ENCODE measurements at places on chromosomes 16 and 17.
A peak's percentile ranks its signal among the peaks of the same experiment; 100 is the strongest.

DNA sequence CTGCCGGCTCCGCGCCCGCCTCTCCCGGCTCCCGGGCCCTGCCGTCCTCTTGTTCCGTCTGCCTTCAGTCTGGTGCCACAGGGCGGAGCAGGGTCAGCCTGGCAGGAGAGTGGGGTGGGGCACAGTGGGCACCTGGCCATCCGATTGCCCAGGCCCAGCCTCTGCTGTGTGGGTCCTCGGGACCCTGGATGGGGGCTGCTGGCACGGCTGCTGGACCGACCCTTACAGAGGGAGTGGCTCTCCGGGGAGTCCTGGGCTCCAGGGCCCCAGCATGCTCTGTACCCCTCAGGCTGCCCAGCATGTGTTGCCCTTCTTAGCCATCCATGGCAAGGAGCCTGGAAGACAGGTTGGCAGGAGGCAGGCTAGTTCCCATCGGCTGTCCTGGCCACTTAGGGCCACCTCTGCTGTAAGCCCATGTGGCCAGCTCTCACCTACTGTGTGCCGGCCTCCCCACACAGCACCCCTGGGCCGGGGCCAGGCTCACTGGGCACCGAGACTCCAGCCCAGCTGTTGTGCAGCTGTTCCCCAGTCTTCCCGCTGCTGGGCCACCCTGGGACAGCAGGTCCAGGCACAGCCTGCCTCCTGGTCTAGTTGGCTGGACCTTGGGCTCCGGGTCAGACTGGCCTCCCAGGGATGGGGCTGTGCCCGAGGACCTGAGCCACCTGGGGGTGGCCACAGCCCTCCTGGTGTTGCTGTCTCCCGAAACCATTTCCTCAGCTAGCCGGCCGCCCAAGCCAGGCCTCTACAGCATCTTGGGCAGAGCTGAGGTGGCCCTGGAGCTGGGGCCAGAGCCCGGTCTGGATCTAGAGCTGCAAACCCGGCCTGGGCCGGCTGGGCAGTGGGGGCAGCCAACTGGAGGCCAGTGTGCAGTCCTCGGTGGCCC lies 24.9 kb downstream of the BAHCC1 start:
- no peaks in the 10 kb centered on the region for H3K36me3 ChIP-seq
- peak overlapping the region; percentile 85 for H3K27ac ChIP-seq
- H3K4me3 ChIP-seq = peak overlapping the region; percentile 28

- no peaks in the 10 kb centered on the region for H3K36me3 ChIP-seq
- no peak overlapping the region for H3K27ac ChIP-seq
- DNase-seq = no peak
- H3K4me3 ChIP-seq = no peak overlapping the region
These were observed 402.4 kb downstream of the ZFHX3 start for GRCh38 chr16:72645538-72645937.

GRCh38 chr16:84226026-84226425 lies 13.8 kb downstream of the KCNG4 start:
- H3K27me3 ChIP-seq = no peaks in the 10 kb centered on the region
- H3K4me3 ChIP-seq = no peak overlapping the region
- H3K27ac ChIP-seq = no peak overlapping the region
- DNase-seq = no peak
- no peaks in the 10 kb centered on the region for H3K36me3 ChIP-seq

DNA sequence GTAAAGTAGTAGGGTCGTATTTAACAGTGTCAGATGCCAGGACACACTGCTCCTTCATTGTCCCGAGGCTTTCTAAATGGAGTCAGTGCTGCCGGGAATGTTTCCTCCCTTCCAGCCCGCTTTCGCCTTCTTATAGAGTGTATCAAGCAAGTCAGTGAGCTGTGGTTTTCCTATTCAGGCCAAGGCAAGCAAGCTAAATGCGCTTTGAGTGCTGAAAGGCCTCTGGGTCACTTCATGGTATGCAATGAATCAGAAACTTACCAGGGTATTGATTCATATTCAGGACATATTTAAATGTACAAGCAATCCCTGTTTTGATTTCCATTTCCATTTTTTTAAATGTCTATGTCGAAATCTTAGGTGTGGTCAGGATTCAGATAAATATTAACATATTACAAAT lies 327.9 kb upstream of the SOX9 start:
- H3K36me3 ChIP-seq = no peaks in the 10 kb centered on the region
- H3K27me3 ChIP-seq = no peaks in the 10 kb centered on the region
- no peaks in the 10 kb centered on the region for H3K4me1 ChIP-seq
- no peak overlapping the region for H3K4me3 ChIP-seq
- DNase-seq = no peak
- no peak overlapping the region for H3K27ac ChIP-seq

DNA sequence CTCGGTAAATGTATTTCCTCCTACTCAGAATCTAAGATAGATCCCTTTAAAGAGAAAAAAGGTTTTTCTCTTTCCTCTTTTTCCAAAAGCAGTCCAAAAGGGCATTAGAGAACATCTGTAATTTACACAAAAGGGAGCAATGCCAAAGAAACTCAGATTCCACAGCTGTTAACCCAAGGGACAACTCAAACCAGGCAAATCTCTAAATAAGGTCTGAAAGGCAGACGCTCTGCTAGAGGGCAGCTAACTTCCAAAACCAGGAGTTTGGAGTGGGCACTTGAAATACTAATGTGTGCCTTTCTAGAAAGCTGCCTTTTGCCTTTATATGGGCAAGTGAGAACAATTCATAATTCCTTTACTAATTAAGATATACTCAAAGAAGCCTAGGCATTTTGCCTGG lies 435.7 kb downstream of the ZFHX3 start:
- H3K27ac ChIP-seq = no peak overlapping the region
- DNase-seq = no peak

GRCh38 chr17:2735896-2736295 lies 13.6 kb downstream of the CCDC92B start:
- no peaks in the 10 kb centered on the region for H3K36me3 ChIP-seq
- peak; percentile 40 for DNase-seq
- H3K27me3 ChIP-seq = peaks cover 13% of the 10 kb centered on the region
- no peak overlapping the region for H3K27ac ChIP-seq

DNA sequence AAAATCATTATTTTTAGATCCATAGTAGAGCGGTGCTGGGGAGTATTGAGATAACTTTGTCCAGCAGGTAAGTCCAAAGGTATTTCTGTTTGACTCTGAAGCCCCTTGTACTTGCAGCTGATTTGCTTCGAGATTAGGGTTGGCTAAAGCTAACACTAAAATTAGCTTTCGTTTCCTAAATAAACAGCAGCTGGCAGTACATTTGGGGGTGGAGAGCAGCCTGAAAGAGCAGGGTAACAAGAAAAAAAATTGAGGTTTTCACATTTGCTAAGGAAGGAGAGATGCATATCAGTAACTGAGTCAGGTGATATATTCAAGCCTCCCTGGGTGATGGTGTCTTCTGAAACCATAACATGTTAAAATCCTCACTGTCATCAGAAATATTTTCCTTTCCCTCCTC lies 37.4 kb upstream of the TMC5 start:
- H3K27ac ChIP-seq = no peak overlapping the region
- no peak for DNase-seq
- no peaks in the 10 kb centered on the region for H3K36me3 ChIP-seq
- H3K4me3 ChIP-seq = no peak overlapping the region
- peaks cover 2% of the 10 kb centered on the region for H3K27me3 ChIP-seq
- H3K4me1 ChIP-seq = peaks cover 7% of the 10 kb centered on the region

DNA sequence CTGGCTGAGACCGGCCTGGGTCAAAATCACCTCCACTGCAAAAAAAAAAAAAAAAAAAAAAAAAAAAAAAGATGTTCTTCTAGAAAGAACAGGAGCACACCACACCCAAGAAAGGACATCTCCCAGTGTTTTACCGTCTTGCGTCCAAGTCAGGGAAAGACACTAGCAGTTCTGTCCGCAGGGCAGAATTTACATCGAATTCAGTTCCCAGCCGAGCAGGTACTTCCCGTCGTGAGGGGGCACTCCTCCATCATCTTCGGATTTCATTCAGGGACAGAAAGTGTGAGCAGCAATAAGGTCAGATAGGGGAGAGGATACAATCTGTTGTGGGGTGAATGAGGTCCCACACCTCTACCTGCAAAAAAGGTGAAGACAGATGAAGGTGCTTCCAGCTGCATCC lies 574.7 kb downstream of the KCNJ18 start:
- no peak for DNase-seq
- H3K4me1 ChIP-seq = no peaks in the 10 kb centered on the region
- no peaks in the 10 kb centered on the region for H3K36me3 ChIP-seq
- no peaks in the 10 kb centered on the region for H3K27me3 ChIP-seq
- H3K27ac ChIP-seq = no peak overlapping the region

DNA sequence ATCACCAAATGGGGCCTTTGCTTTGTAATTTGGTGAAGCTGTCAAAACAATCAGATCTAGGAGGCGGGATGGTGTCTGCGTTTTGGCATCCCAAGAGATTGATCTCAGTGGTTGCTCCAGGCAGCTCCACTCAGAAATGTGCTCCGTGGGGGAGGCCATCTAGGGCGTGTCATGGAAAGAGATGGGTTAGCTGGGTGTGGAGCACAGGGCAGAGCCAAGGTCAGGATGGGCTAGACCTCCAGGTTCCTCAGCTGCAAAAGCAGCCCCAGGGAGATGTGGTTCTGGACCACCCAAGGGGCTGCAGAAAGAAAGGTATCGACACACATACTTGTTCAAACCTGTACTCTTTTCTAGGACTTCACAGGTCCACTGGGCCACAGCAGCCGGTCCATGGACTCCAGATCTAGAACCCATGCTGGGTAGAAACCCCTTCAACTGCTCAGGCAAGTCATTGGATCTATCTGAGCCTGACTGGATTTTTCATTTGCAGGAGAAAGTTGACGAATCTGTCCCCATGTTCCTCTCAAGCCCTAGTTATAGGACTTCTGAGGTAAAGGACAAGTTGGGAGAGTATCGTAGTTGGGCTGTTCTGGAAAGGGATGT lies 270.2 kb upstream of the RPL38 start:
- no peaks in the 10 kb centered on the region for H3K4me1 ChIP-seq
- no peak for DNase-seq
- no peak overlapping the region for H3K4me3 ChIP-seq

DNA sequence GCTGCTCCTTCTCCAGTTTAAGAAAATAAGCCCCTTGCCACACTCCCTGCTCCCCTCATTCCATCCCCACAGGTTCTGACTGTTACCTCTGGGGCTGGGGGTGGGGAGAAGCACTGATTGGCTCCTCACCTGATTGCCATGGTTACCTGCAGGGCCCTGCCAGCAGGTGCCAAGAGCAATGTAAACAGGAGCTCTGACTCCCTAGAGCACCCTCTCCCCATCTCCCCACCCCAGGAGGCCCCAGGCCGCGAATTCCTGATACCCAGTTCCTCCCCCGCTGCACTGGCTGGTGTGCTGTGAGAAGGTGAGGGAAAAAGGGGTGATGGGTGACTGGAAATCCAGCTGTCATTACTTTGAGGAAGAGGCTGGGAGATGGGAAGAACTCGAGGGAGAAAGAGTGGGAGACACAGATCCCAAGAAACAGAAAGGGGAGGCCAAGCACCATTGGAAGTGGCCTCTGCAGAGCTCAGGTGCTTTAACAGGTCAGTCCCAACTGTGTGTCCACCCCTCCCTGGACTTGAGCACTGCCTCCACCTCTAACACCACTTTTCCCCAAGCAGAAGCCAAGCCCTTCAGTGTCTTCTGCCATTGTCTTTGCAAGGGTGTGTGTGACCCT lies 4.5 kb downstream of the PCGF2 start:
- H3K36me3 ChIP-seq = no peaks in the 10 kb centered on the region
- no peak overlapping the region for H3K4me3 ChIP-seq

DNA sequence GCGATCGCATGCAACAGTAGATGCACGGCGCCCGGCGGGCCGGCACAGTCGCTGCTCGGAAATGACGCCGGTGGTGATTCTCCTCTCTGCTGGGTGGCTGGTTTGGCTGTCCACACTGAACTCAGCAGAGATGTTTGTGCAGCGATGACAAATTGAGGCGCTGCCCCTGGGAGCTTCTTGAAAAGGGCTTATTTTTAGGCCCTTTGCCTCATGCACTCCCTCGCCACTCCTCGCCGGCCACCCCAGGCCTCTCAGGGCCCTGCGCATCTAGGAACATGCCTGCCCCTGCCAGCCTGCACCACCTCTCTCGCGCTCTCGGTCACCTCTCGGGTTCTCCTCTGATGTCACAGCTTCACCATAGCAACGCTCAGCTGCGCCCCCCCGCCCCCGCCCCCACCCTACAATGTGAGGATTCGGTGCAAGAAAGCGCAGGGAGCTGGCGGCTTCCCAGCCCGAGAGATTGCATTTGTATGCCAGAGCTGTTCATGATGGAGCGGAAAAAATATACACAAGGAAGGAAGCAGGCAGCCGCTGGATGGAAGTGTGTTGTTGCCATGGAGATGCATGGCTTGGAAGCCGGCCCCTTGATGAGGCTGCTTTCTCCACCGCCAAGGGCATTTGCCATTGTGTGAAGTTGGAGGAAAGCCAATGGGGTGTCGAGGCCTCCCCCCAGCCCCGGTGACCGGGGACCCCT lies 81.3 kb upstream of the PLCG2 start:
- H3K4me1 ChIP-seq = peaks cover 31% of the 10 kb centered on the region
- H3K27ac ChIP-seq = peak overlapping the region; percentile 53
- no peak for DNase-seq
- no peak overlapping the region for H3K4me3 ChIP-seq
- peaks cover 30% of the 10 kb centered on the region for H3K36me3 ChIP-seq
- H3K27me3 ChIP-seq = no peaks in the 10 kb centered on the region

DNA sequence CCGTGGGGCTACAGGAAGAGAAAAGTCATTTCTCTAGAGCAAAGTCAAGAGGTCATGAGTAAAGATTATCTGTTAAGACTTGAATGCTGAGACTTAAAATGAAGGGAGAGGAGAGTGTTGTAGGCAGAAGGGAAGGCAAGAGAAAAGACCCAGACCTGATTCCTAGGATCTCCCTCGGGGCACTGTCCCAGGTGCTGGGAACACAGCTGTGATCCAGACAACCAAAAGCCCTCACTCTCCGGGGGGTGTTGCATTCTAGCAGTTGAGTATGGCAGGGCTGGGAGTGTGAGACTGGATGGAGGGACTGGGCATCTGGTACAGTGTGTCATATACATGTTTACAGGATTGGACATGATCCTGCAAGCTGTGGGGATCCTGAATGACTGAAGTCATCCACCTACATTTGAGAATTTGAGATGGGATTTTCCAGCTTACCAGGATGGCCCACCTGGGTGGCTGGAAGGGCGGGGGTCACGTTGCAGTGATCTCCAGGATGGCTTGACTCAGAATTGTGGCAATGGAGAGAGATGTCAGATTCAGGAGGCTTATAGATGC lies 29.1 kb downstream of the ARSG start:
- no peak overlapping the region for H3K4me3 ChIP-seq
- no peaks in the 10 kb centered on the region for H3K4me1 ChIP-seq
- H3K36me3 ChIP-seq = no peaks in the 10 kb centered on the region
- no peaks in the 10 kb centered on the region for H3K27me3 ChIP-seq

DNA sequence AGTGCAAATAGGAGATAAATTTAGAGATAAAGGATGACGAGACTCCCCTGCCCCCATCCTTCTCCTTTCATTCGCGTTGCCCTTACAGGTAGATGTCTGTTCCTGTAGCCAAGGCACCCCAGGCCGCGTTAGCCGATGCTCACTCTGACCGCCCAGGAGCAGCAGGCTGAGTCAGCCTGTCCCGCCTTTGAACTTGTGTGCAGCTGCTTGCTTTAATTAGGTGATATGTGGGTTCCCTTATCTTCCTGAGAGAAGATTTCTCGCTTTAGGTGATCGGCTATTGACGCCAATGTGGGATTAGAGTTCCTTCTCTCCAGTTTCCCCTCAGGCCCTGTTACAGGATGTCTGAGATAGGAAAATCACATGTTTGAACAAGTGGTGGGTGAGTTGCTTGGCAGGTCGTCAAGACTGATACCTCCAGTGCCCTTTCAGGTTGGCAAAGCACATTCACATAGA lies 119.5 kb downstream of the MSI2 start:
- no peak for DNase-seq
- H3K4me3 ChIP-seq = no peak overlapping the region
- no peaks in the 10 kb centered on the region for H3K27me3 ChIP-seq
- H3K4me1 ChIP-seq = peaks cover 14% of the 10 kb centered on the region
- no peak overlapping the region for H3K27ac ChIP-seq
